ENCODE measurements at places on chromosomes 7 and 10. TPM values are rescaled to one million over a fixed set of nuclear protein-coding genes. Genes with fewer than 3 reads are reported as not detected.

DNA sequence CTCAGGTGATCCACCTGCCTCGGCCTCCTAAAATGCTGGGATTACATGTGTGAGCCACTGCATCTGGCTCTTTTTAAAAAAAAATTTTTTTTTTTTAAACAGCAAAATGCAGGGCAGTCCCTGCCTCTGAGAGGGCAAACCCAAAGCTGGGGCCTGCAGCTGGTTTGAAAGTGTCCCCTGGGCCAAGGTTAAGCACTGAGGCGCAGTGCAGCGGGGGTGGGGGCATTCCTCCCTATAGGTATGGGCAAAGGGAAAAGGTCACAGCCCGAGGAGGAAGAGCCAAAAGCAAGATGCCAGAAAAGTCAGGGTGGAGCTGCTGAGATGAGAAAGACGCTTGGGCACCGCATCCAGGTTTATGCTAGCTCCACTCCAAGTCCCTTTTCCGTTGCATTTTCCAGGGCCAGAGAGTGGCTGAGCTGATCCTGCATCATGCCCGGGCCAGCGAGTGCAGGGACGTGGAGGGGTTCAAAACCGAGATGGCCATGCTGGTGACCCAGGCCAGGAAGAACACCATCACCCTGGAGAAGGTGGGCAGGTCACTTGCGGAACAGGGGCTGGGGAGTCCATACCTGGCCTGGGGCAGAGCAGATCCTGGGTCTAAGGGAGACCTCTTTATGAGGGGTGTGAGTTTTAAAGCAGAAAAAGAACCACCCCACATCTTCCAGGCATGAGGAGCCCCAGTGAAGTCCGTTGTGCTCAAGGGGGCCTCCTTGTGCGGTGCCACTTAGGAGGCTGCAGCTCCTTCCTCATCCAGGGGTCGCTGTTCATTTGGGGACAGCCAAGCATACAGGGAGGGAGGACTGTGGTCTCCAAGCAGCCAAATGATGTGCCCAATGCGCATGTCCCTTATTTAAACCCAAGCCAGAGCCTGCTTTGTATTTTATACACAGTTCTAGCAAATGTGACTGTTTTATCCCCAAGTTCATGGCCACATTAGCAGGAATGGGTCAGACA lies 7.0 kb upstream of the NDUFB2 start:
- no peak for DNase-seq

- DNase-seq = no peak
Observed at GRCh38 chr10:2897619-2898508, 169.5 kb upstream of the PFKP start.

- DNase-seq = no peak
Observed at GRCh38 chr10:86292462-86293395, 73.9 kb downstream of the GRID1 start.

DNA sequence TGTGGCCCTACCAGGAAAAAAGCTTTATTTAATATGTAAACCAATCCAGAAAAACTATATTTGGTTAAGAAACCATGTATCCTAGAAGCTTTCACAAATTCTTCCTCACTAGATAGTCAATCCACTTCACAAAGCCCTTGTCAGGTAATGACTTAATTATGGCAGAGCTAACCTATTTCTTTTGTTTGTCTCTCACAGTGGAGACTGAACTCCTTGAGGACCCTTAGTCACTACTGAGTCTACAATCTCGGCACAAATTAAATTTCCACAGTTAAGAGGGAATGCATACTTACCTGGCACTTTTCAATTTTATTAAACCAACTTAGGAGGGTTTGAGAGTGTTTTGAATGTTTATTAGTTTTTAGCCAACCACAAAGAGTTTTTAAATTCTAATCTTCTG lies 23.0 kb downstream of the WAPL start:
- DNase-seq = no peak

DNA sequence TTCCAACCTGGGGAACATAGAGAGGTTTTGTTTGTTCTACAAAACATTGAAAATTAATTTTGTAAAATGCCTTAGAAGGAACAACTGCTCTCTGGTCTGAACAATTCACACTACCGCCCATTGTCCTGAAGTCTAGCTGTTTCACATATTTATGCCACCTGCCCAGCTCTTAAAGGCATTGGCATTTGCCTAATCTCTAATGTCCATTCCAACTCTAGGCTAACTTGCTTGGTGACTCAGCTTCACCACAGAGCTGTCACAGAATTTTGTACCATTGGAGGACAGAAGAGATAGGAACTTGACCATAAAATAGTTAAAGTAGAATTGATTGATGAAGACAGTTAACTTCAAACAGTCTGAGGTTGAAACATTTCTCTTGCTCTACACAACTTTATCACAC lies 53.5 kb upstream of the PPP1R17 start:
- no peak for DNase-seq

DNA sequence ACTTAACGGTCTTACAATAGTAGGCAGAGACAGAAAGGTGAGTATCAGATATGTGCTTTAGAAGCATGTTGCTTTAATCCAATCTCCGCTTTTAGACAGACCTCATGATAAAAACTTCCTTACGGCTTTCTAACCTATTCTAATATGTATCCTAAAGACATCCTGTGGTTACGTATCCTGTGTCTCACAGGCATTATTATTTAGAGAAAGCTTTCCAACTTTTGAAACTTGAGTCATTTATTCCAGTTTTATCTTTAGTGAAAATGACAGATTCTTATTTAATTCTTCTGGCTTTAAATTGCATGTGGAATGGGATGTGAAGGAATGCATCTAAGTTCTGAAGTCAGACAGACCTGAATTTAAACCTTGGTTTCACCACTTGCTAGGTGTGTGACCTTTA lies 118.9 kb downstream of the OTUD1 start:
- no peak for DNase-seq

DNA sequence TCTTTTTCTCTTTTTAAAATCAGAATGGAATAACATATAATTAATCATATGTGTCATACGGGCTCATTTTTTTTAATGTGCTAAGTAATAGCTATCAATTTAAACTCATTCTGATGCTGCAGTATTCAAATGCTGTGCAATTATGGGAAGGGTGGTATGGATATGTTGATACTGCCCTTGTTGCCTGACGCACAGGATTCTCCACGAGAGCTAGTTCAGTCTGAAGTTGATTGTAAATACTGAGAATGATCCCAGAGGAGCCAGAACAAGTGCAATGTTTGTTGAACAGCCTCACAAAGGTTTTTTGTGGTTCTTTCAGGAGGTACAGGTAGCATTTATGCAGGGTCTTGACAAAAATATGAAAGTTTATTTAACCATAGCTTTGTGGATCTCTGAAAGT lies 13.4 kb downstream of the NPY start:
- no peak for DNase-seq

DNA sequence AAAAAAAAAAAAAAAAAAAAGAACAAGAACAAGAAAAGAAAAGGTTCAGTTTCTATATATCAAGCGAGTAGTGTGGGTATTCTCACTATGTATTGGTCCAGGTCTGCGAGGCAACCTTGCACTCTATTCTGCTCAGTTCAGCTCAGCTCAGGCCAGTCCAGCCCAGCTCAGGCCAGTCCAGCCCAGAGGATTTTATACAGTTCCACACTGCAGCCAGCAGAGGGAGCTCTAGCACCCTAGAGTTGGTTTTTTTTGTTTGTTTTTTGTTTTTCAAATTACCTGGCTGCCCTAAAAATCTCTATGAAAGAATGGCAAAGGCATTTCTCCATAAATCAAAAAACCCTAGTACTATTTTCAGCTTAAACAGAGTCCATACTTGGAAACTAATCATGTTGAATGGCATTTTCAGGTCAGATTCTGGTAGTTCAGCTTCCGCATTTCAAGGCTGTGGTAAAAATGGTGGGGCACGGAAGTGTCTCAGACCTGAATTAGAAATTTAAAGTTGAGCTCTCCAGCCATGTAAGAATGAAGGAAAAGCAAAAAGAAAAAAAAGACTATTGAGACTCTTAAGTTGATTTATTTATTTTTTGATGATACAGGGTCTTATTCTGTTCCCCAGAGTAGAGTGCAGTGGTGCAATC lies 55.2 kb upstream of the GSDME start:
- peak; percentile 57 for DNase-seq

- no peak for DNase-seq
Observed at GRCh38 chr7:82039621-82040020, 269.8 kb upstream of the HGF start.

- no peak for DNase-seq
Observed at GRCh38 chr7:51261117-51261835, 55.3 kb downstream of the COBL start.

- peak; percentile 88 for DNase-seq
Observed at GRCh38 chr10:30583778-30584415, 45.7 kb downstream of the LYZL2 start.

GRCh38 chr7:150738591-150739001 lies 1.4 kb downstream of the GIMAP5 start:
- no peak for DNase-seq

- no peak for DNase-seq
Observed at GRCh38 chr10:62638062-62638477, 166.4 kb upstream of the ADO start.

GRCh38 chr7:90955641-90956207 lies 308.5 kb upstream of the FZD1 start:
- no peak for DNase-seq

GRCh38 chr10:11156480-11156879 lies 138.8 kb downstream of the CELF2 start:
- DNase-seq = no peak

DNA sequence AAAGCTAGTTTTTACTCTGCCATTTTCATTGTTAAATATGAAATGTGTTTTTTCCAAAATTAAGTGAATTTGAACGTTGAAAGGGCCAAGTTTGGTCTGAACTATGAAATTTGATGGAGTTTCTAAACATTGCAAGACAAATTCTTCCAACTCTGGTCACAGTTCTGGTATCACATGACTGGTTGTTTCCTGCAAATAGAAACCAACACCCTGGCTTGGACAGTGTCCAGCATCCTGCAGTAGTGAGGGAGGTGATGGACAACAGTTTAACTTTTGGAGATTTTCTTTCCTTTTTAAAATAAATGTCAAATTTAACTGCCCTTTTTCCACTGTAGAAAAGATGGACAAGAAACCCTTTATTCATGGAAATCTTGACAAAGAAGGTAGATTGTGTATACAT lies 54.8 kb upstream of the AGBL3 start:
- DNase-seq = no peak

DNA sequence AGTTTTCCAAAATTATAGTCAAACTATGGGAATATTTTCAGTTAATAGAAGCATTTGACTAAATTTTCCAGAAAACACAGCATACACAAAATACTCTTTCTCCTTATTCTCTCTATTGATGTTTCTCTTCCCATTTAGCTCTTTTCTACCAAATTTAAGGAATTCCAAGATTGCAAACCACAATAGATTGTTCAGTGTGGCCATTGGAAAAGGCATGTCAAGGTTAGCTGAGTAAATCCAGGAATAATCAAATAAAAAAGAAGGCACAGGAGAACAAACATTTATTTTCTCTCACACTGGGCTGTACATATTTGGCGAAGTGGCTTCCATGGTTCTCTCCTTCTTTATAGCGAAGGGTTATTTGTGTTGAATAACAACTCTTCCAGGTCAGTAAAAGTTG lies 117.3 kb downstream of the THSD7A start:
- no peak for DNase-seq

DNA sequence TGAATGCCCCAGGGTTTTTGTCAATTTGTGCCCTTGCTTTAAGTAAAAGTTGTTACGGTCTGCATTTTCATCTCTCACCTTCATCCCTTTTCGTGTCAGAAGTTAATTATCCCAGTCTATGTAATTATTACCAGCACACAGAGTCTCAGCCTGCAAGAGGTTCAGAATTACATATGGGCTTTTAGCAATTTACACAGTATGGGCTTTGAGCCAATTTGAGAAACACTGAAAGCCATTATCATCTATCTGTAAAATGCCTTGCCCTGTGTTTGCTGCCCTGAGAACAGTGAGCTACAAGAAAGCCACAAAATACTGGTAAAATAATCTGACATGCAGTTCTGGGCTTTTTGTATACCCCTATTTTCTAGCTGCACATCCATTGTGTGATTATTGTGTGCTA lies 125.6 kb upstream of the STEAP4 start:
- no peak for DNase-seq

GRCh38 chr10:67837541-67838314 lies at the start of gene DNAJC12:
Gene DNAJC12 (minus strand): TSS chr10:67838188. CDS start chr10:67838011, 177 bp downstream.
- peak; percentile 22 for DNase-seq

GRCh38 chr7:42381161-42381560 lies 144.2 kb upstream of the GLI3 start:
- DNase-seq = no peak

GRCh38 chr10:49642311-49642710 lies 28.5 kb downstream of the CHAT start:
- DNase-seq = no peak

- no peak for DNase-seq
Observed at GRCh38 chr7:83941300-83941699, 253.3 kb downstream of the SEMA3A start.

DNA sequence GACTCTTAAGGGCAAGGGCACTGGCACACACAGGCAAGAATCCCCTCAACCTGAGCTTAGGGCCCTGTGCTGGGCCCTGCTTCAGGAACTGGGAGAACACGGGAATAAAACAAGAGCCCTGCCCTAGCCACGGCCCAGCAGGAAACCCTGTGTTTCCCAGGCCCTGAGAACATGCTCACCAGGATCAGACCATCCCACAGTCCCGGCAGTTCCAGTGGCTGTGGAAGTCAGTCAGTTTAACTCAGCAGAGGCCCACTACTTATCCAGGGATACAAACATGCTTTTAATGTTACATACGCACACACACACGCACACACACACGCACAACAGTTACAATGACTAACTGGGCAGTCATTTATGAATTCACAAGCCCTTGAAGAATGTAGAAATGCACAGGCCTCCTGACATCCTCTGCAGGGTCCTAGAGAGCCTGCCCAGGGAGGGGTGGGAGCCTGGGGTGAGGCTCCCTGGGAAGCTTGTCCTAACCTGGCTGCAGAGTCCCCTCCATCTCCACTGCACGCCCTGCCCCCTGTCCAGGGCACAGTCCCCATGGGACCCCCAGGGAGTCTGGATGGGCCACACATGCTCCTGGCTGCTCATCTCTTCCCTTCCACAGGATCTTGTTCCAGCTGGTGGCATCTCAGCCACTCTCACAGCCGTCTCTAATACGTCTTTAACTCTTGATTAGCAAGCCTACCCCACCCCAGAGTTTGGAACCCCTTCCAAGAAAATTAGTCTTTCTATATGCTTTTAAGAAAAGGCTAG lies 97.6 kb downstream of the TCERG1L start:
- no peak for DNase-seq

GRCh38 chr10:58486821-58487220 lies 25.9 kb upstream of the BICC1 start:
- no peak for DNase-seq

GRCh38 chr7:122886357-122887081 lies at the start of gene CADPS2:
Gene CADPS2 (minus strand): TSS chr7:122886460. CDS start chr7:122886337, 123 bp downstream.
- DNase-seq = peak; percentile 91

The NXPH1 gene
- 0.95 TPM for total RNA-seq

The GRID2IP gene
- 0.86 TPM for total RNA-seq

The SPAG6 gene
- 0.23 TPM for total RNA-seq

The SFXN4 gene
- 15.8 TPM for total RNA-seq

The TMEM209 gene
- total RNA-seq = 18.9 TPM

The RSU1 gene
- total RNA-seq = 51.0 TPM

The HUS1 gene
- 27.4 TPM for total RNA-seq

The CFAP70 gene
- total RNA-seq = 3.6 TPM

The IL6 gene
- 0.52 TPM for total RNA-seq

The NODAL gene
- total RNA-seq = 0.12 TPM
